ENCODE measurements at places on chromosomes 11 and 22.

DNA sequence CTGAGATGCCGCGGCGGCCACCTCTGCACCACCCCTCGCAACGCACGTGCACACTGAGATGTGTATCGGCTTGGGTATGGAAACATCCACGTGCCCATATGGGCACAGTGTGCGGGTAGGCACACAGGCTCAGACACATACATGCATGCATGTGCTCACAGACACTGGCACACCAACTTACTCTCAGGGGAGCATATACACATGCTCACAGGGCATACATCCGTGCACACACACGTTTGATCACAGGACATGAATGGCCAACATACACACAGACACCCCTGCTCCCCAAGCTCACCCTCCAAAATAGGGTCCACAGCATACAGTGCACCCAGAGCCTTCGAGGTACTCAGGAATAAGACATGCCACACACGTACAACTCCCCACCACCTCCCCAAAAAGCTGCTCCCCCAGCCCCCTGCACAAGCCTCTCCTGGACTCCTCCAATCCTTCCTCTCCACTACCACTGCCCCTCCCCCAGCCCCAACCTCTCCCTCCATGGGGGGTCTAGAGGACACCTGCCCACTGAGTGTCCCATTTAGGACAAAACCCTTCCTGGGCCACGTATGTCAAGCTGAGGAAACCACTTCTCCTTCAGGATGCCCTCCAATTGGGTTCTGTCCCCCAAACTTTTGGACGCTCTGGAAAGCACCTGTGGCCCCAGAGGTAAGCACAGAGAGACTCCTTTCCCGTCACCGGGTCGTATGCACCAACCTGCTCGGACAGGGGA lies 53.1 kb downstream of the SLC22A12 start:
- no peak for DNase-seq

DNA sequence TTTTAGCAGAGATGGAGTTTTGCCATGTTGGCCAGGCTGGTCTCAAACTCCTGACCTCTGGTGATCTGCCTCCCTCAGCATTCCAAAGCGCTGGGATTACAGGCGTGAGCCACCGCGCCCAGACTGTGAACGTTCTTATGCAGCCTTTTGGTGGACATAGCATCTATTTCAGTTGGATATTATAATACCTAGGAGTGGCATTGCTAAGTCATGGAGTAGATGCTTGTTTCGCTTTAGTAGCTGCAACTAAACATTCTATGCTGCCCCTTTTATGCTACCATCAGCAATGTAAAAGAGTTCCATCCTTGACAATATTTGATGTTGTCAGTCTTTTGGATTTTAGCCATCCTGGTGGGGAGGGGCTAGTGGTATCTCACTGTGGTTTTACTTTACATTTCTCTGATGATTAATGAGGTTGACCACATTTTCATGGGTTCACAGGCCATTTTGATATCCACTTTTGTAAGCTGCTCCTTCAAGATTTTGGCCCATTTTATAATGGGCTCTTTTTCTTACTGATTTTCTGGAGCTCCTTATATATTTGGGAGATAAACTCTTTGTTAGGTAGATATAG lies 16.5 kb upstream of the APOBEC3A start:
- DNase-seq, result no peak

DNA sequence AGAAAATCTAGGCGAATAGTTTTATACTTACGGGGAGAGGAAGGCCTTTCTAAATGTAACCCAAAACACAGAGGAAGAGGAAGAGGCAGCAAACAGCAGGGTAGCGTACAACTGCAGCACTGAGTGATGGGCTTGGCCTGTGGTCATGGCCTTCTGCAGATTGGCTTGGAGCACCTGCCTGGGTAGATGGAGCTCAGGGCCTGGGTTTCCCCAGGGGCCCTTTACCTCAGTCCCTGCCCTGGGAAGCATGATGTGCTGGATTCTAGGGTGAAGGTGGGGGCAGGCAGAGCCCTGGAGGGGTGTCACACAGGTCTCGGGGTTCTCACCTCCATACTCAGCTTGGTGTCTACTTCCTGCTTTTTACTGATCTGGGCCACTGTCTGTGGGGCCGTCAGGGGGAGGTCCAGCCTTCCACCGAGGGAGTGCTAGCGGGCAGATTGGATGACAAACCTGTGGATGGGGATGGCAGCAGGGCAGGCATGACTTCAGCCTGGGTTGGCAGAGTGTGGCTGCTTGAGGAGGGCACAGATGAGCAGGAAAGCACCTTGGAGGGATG lies 27.7 kb upstream of the CHRM1 start:
- DNase-seq, result no peak

- DNase-seq, result no peak
These were observed 21.1 kb downstream of the RFPL3 start for GRCh38 chr22:32378707-32379272.

DNA sequence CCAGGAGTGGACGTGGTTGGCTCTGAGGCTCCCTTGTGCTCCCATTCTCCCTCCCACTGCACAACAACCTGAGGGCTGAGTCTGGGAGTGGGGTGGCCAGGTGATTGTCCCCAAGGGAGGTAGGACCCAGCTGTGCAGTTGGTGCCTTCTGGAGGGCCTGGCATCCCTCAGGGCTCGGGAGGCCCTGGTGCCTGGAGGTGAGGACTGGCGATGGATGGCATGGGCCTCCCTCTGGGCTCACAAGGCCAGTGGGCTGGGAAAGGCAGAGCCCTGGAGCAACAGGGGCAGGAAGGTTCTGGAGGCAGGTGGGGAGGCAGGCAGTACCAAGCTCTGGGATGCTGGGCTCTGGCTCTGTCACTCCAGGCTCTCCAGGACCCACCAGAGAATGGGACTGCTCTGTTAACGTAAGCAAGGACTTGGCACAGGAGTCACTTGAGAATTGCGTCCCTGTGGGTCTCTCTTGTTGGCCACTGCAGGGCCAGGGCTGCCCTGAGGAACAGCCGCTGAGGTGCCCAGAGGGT lies 114.2 kb downstream of the KCNQ1OT1 start:
- no peak for DNase-seq

DNA sequence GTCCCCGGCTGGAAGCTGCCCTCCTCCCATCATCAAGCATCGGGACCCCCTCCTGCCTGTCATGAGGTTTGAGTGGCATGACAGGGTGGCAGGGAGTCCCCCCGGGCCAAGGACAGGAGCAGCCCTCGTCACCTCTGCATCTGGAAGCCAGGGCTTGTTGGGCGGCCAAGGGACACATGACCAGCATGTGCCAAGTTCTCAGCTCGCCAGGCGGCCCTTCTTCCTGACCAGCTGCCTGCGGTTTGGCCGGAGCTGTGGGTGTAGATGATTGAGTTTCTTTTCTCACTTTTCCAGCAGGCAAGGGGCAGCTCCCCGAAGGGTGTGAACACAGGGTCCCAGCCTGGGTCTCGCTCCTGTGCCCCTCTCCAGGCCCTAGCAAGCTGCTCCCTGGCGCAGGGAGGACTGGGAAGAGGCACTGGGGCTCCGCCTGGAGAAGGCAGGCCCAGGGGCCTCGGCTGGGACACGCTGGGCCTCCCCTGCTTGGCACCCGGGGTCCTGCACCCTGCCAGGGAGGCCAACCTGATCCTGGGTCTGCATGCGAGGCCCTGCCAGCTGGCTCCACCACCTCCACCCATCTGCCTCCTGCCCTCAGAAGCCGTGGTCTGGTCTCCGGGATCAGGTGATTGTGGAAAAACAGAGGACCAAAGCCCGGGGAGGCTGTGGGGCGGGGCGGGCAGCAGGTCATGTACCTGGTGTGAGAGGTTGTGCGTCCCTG lies 13.4 kb downstream of the ARHGAP8 start:
- no peak for DNase-seq

DNA sequence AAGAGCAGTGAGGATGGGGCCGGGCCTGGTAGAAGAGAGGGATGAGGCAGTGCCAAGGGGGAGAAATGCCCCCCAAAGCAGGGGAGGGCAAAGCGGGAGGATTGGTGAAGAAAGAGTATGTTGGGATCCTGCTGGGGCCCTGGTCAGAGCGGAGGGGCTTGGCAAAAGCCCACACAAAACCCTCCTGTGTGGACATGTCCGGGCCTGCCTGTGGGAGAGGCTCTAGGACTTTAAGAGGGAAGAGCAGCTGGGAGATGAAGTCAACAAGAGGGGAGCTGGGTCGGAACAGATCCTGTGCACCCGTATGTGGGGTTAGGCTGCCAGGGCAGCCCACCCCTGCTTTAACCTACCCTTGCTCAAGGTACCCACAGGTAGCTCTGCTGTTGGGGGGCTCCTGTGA lies 25.8 kb downstream of the ART5 start:
- DNase-seq, result no peak

DNA sequence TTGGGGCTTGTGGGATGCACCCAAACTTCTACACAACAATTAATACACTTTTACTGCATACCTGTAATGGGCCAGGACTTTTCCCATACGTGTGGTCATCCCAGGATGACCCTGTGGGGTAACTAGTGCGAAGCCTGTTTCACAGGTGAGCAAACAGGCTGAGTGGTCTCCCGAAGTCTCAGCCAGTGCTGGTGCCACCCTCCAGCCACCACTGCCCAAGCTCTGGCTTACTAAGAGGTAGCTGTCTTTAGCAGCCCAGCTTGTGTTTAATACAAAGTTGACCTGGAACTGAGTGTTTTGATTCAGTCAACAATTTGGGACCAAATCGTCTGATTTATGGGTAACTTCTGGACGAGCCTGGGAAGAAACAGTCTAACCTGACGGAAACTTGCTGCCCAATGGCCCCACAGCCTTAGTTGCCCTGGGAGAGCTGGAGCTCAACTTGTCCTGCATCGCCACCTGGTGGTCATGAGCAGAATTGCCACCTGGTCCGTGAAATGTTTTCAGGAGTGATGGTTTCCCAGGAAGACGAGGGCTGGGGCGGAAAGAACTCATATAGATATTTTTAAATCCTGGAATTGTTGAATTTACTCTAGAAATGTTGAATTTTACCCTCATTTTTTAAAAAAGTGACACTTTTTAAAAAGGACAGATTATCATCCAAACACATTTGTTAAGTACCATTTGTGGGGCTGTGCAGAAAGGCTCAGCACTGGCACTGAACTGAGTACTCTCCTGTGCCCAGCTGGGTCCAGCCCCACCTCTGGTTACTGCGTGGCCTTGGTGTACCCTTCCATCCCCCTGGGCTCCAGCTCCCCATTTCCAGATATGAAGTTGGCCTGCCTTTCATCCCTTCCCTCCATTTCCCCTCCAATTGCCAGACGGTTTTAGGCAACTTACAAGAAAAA lies 95.5 kb upstream of the PARVA start:
- peak; percentile 85 for DNase-seq

DNA sequence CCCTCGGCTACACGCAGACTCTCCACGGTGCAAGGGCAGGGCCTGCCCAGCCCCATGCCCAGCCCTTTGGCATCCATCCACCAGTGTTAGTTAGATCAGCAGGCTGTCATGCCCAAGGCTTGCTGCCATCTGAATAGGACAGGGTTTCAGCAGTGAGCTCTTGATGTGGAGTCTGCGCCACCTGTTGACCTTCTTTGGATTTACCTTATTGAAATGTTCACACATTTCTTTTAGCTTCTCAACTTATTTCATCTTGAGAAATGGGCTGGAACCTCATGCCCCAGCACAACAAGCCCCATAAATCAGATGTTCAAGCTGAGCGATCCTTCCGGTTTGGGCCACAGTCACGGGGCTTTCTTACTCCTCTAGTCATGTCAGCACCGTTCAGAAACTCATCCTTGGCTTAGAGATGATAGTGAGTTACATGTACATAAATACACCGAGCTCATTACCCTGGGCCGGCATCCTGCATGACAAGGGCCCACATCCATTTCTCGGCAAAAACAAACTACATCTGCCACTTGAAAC lies 61.7 kb downstream of the PARVB start:
- DNase-seq, result no peak

DNA sequence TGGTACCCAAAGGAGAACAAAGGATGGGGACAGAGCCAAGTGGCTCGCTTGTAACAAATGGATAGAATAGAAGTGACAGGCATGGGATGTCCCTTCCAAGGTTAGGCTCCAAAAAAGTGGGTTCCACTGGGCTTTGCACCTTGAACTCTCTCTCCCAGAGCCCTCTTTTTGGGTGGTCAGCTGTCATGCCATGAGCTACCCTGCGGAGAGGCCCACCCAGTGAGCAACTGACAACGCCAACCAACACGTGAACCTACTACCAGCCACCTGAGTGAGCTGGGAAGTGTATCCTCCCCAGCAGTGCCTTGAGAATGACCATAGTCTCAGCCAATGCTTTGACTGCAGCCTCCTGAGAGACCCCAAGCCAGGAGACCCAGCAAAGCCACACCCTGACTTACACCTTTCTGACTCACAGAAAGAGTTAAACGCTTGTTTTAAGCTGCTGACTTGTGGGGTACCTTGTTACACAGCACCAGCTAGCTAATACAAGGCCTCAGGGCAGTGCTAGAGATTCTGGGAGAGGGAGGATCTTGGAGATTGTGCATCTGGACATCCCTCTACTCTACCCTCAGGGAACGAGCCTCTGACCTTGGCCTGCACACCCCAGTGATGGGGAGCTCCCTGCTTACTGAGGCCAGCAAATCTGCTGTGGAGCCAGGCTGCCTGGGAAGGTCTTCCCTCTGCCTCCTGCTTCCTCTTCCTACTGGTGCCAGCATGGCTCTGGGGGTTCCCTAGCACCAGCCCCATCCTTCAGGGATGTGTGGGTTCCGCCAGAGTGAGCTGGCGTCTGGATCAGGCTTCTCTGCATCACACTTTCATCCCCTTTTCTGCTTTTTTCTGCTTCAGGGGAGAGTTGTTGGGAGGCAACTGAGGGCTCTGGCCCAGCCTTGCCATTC lies 29.1 kb upstream of the RFPL3 start:
- DNase-seq, result no peak

- no peak for DNase-seq
These were observed 79.4 kb upstream of the NAV2 start for GRCh38 chr11:19633276-19633675.

- DNase-seq, result no peak
These were observed 32.2 kb downstream of the CYTH4 start for GRCh38 chr22:37314315-37315074.

- DNase-seq, result no peak
These were observed 21.8 kb downstream of the MS4A4E start for GRCh38 chr11:60221181-60221580.

- DNase-seq, result no peak
These were observed 86.0 kb downstream of the PPP6R3 start for GRCh38 chr11:68546555-68546954.

DNA sequence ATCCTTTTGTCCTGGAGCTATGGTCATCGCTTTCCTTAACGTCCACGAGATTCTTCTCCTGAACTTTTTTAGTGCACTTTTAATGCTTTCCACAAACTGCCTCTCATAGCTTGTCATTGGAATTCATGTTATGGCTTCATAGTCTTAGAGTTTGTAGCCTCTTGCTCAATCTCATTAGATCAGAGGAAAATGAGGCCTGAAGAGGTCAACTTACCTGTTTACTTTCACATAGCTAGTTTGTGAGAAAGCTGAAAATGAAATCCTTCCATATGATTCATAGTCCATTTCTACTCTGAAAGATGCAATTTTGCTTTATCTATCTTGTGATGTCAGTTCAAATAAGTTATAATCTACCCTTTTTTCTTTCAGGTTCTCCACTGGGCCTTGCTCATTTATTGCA lies 1747.2 kb upstream of the RAG2 start:
- no peak for DNase-seq

- no peak for DNase-seq
These were observed 39.9 kb upstream of the RAB1B start for GRCh38 chr11:66228521-66228920.

DNA sequence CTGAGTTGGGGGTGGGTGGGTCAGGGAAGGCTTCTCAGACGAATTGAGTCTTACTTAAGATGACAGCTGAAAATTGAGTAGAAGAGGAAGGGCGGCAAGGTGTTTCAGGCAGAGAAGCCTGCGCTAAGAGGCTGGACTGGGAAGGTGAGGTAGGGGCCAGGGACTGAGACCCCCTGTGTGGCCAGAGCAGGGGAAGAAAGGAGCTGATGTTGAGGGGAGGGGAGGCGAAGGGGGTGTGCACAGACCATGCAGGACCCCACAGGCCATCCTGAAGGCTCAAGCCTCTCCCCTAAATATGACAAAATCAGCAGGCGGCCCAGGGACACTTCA lies 40.6 kb upstream of the CREB3L1 start:
- no peak for DNase-seq

Measured in omental fat pad (tissue), 4 donors.